H9 (cell line): ENCODE measurements at places on chromosomes 12 and 14.

GRCh38 chr14:38544776-38545175, 288.9 kb upstream of the CLEC14A start:
- DNase-seq = no peak

DNA sequence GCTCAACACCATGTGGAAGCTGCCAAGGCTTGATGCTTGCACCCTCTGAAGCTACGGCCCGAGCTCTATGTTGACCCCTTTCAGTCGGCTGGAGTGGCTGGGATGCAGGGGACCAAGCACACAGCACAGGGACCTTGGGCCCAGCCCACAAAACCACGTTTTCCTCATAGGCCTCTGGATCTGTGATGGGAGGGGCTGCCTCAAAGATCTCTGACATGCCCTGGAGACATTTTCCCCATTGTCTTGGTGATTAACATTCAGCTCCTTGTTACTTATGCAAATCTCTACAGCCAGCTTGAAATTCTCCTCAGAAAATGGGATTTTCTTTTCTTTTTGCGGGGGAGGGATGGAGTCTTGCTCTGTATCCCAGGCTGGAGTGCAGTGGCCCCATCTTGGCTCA, 46.3 kb downstream of the MON2 start:
- DNase-seq = peak; percentile 39

- no peak for DNase-seq
These were observed 17.9 kb downstream of the PGAM5 start for GRCh38 chr12:132728502-132728901.

- no peak for DNase-seq
These were observed 42.2 kb upstream of the SLC38A2 start for GRCh38 chr12:46414591-46415268.

DNA sequence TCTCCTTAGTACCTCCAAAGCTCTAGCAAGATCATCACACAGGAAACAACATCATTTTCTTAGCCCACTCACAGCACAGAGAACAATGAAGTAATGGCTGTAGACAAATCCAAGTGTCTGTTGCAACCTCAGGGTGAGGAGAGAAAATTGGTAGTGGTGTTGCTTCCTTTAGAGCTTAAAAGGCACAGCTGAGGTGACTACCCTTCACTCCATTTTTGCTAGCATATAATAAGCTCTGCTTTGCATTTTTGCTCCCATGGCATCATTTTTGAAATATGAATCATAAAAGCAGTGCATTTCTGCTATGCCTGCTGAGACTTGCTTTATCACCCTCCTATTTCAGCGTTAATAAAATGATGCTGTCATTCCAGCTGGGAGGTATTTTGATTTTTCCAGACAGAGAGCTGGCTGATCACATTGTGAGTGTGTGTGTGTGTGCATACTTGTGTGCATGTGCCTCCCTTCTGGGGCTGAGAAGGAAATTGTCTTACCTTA, 18.5 kb upstream of the PCNX1 start:
- no peak for DNase-seq

GRCh38 chr14:55239320-55239719, 31.9 kb upstream of the FBXO34 start:
- no peak for DNase-seq

GRCh38 chr12:12745576-12746211, 28.5 kb downstream of the CDKN1B start:
- no peak for DNase-seq

DNA sequence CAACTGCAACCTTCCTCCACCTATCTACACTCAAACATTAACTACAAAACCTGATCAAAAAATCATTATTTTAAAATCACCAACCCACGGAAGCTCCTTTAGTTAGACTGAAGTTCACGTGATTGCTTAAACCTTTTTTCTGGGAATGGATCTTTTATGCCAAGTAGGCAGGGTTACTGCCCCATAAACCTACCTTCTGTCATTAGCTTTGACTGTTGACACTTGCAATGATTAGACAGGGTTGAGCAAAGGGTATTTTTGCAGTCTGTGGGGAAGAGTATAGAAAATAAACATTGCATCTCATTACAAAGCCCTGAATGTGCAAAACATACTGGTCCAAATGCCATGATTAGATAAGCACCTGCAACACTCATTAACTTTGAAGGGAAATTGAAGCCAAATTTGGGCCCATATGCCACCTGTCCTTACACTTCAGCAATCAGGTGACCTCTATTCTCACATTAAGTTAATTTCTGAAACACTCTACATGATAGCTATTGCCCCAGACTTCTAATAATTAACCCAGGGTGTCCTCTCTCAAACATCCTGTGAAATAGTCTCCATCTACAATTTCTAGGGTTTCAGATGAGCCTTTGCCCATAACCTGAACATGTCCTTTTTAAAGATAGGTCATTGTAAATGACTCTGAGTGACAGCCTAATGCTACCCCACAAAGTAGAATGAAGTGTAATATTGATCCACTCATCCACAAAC, 156.0 kb upstream of the PLEKHG7 start:
- no peak for DNase-seq

GRCh38 chr14:77023001-77023996, 5.2 kb downstream of the IRF2BPL start:
- DNase-seq = peak; percentile 65

- DNase-seq = no peak
These were observed 86.6 kb downstream of the KSR2 start for GRCh38 chr12:117882181-117882580.

DNA sequence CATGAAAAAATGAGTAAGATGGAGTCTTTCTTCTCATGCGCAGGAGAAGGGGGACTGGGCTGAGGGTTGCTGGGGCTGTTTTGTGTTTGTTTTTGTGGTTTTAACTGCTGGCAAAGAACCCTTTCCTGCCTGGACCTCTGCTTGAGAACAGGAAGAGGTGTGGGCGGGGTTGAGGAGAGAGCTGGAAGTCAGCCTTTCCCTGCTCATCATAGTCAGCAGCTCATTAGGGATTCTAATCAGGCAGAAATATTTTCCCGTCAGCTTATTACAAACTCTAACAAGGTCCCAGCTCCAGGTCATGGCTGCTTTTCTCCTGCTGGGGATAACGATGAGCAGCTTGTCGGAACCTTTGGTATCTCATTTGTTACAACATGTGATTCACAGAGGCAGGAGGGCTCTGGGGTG, 185.0 kb upstream of the NRXN3 start:
- DNase-seq = no peak

DNA sequence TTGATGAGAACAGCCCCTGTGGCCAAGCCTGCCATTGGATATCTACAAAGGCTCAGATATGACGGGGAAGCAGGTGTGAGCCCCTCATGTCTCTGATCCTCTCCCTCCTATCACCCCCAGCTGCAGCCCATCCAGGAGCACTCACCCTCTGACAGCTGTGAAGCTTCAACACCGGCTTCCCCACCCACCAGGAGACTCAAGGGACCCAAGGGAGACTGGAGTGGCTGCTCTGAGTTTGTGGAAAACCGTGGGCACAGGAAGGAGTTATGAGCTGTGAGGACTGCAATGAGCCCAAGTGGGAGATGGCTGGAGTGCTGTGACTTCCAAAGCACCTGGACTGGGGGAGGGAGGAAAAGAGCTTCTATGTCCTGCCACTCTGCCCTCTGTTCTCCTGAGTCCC, 7.9 kb downstream of the IFI27L2 start:
- no peak for DNase-seq

- DNase-seq = no peak
These were observed 10.6 kb upstream of the LBHD2 start for GRCh38 chr14:103073367-103073875.

- no peak for DNase-seq
These were observed 11.9 kb downstream of the BCL11B start for GRCh38 chr14:99260116-99260515.

- DNase-seq = no peak
These were observed 21.7 kb downstream of the GNS start for GRCh38 chr12:64737539-64737938.

DNA sequence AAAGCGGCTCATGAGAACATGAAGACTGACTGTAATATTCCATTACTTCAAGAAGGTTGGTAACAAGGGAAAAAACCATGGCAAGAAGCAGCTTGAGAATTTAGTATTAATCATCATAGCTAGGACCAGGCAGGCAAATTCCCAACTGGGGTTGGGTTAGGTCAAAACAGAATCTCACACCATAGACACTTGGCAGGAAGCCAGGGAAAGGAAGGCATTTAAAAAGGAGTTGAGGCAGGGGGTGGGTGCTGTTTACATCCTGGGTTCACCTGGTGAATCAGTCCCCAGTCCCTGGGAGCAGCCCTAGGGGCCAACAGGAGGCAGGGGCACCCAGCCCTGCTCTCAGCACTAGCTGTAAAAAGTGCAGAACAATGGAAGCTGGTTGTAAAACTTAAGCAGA, 108.6 kb downstream of the EGLN3 start:
- DNase-seq = no peak

DNA sequence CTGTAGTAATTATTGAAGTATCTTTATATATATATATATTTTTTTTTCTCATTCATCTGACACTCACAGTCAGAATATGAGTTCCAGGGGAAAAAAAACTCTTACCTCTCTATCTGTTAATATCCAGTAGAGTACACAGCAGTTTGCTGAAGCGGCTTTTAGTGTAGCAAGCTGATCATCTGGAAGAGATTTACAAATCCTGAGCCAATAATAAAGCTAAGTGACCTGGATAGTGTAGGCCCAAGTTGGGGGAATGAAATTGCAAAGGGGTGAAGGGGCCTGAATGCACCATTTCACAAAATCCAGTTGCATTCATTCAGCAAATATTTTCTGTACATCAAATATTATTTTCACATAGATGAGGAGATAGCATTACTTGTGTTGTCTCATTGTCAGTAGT, 234.6 kb upstream of the FLRT2 start:
- DNase-seq = no peak

- no peak for DNase-seq
These were observed 1004.2 kb downstream of the TMEM121 start for GRCh38 chr14:106530423-106531107.

- DNase-seq = no peak
These were observed 346.9 kb upstream of the FKBP4 start for GRCh38 chr12:2447861-2448260.

GRCh38 chr12:131034631-131035244, 81.0 kb downstream of the ADGRD1 start:
- DNase-seq = no peak

DNA sequence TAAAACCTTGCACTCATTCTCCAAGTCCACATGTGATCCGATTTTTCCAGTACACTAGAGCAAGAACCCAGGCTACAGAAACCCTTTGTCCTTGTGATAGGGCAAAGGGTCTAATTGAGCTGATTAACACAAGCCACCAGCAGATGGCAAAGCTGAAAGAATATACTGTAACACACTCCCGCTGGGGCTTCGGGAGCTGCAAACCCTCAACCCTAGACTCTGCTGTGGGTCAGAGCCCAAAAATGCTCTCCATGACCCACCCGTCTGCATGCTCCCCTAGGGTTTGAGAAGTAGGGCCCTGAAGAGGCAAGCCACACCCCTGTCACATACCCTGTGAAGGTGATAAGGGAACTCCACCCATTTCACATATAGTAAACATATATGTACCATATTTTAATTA, 33.6 kb upstream of the PCNX1 start:
- no peak for DNase-seq

DNA sequence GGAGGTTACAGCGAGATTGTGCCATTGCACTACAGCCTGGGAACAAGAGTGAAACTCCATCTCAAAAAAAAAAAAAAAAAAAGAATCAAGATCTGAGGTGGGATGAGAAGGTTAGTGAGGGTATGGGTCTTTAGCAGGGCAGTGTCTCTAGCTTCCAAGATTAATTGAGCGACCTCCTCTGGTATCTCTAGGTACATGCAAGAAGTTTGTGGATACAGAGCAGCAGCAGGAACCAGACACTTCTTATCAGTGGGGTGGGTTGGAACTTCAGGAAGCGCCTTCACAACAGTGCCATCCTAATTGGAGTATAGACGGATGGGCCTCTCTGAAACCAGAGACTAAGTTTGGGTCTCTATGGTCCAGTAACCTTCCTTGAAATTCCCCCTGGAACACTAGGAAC, 51.9 kb upstream of the CISTR start:
- DNase-seq = no peak

GRCh38 chr12:88958153-88958552, 377.9 kb upstream of the KITLG start:
- DNase-seq = peak; percentile 36

DNA sequence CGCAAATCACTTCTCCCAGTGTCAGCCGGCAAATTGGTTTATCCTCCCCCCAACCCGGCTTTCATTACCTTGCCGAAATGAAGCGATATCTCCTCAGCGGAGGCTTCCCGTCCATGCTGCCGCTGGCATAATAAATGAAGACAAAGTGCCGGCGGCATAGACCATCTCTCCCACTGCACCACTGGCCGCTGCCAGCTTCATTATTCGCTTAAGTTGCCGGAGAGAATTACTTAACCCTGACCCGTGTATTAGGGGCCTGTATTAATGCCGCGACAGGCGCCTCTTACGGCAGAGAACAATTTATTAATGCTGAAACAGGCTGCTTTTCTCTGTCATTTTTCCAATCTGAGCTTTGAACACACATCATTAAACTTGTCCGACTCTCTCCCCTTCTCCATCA, 17.5 kb upstream of the GPATCH2L start:
- DNase-seq = peak; percentile 14

DNA sequence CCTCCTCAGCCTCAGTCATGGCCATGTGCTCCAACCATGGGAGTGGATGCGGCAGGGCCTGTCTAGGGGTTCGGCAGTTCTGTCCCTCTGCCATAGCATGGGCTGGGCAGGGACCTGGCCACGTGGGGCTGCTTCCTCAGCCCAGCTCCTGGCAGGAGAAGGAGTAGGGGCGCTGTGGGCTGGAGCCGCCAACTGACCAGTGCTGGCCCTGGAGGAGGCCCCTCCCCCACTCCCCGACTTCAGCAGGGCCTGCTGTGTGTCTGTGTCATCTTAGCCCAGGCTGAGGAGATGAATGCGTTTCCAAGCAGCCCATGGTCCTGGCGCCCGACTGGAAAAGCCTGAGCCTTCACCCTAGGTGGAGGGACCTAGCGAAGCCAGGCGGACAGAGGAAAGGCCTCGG, 2.7 kb upstream of the PACS2 start:
- DNase-seq = peak; percentile 34

GRCh38 chr14:100134586-100134985, 24.9 kb downstream of the DEGS2 start:
- DNase-seq = no peak

- no peak for DNase-seq
These were observed 24.7 kb upstream of the B4GALNT1 start for GRCh38 chr12:57657744-57658143.

GRCh38 chr14:103188810-103189480, 65.7 kb downstream of the TNFAIP2 start:
- peak; percentile 67 for DNase-seq

DNA sequence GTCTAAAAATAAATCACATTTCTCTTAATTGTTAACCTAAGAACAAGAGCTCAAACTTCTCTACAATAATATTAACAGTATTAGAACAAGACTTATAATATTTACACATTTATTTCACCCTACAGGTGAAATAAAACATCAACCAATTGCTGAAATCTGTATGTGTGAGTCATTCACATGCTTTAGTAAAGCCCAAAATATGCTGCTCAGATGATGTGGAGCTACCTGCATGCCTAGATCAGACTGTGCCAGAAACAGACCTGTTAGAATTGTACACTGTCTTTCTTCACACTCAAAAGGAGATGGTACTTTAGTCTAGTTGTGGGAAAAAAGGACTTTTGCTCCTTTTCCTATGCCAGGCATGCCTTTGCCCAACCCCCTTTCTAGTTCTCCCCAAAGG, 54.7 kb downstream of the RPS6KA5 start:
- DNase-seq = no peak

- DNase-seq = no peak
These were observed 22.6 kb downstream of the DERA start for GRCh38 chr12:15933751-15934150.
